ENCODE measurements at places on chromosomes 3 and 15.

GRCh38 chr3:161744366-161744765 is 247.8 kb downstream of the OTOL1 start:
- no peak for DNase-seq

DNA sequence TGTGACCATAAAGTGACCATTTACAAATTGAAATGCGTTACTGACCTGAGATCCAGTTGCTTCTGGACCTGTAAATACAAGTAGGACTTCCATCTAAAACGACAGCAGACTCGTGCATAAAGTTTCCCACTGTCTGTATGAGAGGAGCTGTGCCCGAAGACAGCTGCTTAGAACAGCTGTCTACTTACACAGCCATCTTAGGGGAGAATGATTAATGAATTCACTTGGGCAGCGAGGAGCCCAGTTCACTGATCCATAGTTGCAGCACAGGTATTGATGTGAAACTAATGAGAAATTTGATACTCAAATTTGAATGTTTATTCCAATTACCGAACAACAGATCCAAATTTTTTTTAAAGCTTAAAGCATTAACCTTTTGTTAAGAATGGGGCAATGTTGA is 748.1 kb downstream of the NR2F2 start:
- no peak for DNase-seq

GRCh38 chr15:99021694-99022093 is 14.1 kb upstream of the PGPEP1L start:
- no peak for DNase-seq

DNA sequence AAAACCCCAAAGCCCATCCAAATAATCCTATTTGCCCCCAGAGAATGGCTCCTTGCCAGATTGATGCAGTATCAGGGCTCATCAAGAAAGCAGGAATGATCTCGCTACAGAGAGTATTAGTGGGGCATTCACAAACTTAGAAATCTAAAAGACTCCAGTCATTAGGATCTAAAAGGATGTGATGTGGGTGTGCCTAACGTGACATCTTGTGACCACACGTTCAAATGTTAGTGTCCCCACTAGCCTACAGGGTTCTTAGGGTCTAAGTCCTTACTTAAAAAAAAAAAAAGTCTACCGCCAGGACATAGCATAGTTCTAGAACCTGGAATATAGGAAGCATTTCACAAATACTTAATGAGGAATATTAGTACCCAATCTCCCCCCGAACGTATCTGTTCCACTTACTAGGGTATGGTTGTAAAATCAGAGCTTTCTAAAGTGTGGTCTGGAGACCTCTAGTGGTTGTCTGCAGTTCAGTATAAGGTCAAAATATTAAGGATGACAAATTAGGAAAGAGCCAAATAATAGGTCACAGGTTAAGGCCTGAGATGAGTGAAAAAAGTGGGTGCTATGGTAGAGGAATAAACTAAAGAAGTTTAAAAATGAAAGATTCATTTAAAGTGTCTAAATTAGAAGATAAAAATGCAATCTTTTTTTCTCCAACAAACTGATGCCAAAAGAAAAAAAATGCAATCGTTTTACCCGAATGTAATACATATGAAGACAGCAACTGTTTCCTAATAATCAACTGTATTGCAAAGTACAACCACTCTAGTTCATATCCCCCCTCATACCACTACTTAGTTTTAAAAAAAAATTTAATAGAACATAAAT is 4.2 kb upstream of the CHRM5 start:
- peak; percentile 48 for DNase-seq

DNA sequence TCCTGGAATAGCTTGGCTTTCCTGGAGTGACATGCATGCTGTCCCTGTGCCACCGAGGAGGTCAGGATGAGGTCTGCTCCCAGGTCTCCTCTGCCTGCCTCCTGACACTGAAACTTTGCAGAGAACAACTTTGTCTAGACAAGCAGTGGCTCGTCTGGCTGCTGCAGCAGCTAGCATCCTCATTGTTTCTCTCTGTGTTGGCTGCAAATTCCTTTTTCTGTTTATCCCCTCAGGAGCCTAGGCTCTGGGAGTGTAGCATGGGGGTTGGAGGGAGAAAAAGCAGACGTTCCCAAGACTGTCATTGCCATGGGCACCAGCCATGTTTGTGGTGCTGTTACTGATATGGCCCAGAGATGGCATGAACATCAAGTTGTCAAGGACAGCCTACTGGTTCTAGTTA is 208.7 kb upstream of the LRIG1 start:
- DNase-seq: no peak

DNA sequence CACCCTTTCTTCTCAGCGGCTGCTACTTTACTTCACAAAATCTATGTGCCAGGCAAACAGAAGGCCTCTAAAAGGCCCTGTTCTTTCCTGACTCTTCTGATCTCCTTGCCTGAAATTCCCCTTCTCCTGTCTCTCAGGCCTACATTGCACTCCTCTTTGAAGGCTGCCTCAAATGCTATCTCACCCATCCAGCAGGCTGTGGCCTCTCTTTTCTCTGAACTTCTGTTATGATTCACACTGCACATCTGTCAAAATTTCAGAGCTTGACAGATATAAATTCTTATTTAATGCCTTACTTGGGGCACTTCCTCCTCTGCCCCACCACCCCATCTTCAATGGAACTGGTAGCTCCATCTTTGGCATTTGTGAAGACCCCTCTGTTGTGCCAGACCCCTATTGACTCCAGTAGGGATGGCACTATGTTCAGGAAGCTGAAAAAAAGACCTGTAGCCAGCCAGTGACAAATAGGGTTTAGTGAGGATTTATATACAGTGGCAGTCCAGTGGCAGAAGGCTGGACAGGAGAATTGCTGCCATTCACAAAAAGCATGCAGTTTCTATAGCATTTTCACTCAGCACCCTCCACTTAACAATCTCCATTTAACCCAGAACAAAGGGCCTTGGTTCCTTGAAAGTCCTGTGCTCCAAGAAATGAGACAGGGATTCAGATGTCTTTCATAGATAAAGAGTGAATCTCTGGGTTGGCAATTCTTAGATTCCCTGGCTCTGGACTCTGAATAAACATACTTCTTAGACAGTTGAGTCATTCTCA is 415.8 kb upstream of the GRM7 start:
- DNase-seq: no peak

- peak; percentile 16 for DNase-seq
Measured at GRCh38 chr3:66336333-66336766, 115.5 kb downstream of the SLC25A26 start.

- no peak for DNase-seq
Measured at GRCh38 chr3:58557491-58557890, 19.7 kb downstream of the FAM107A start.

- no peak for DNase-seq
Measured at GRCh38 chr15:66364944-66365528, 8.6 kb upstream of the TIPIN start.

GRCh38 chr3:42581400-42581708 is 413 bp downstream of the SEC22C start:
- DNase-seq: no peak

- no peak for DNase-seq
Measured at GRCh38 chr3:113590983-113591382, 58.6 kb downstream of the SIDT1 start.

GRCh38 chr3:152977366-152977765 is 142.4 kb downstream of the P2RY1 start:
- no peak for DNase-seq

DNA sequence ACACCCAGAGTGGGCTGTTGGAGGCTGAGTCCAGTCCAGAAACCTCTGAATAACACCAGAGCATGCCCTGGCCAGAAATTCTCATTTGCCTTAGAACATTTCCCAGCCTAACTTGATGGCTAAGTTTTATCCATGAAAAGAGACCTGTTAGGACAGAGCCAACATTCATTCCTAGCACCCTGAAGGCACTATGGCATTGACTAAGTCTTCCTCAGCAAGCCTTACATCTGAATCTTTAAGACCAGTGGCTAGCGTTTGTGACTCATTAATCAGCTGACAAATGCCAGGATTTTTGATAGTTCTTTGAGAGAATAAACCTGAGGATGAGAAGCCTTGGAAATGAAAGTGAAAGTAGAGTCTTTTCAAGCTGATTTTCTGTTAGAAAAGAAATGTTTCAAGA is 1087.1 kb upstream of the ALCAM start:
- DNase-seq: peak; percentile 33

DNA sequence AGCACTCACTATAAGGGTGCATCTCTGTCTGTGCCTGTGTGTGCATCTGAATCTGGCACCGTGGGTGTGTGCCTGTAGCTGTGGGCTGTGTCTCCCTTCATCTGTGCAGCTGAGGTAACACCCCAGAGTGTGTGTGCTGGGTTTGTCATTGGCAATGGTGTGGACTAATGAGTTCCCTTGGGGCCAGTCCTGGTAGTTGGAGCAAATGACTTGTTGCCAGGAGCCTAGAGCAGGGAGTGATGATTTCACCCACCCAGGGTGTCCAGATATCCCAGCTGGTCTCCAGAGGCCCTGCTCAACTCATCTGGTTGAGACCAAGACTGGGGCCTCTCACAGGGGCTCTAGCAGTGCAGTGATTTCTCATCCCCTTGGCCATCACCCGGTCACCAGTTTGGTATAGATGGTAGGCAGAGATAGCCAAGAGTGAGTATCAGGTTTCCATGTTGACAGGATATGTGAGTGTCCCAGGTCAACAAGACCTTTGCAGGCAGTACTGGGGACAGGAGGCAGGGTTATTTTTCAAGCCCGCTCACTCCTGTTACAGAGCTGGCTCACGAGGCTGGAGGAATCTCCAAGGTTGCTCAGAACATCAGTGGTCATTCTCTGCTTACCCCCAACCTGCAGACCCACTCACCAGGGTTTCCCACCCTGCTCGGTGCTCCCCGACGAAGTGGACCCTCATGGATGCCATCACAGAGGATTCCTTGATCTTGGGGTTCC is 4.1 kb upstream of the HDAC11 start:
- no peak for DNase-seq

- no peak for DNase-seq
Measured at GRCh38 chr3:118504906-118505305, 529.7 kb downstream of the IGSF11 start.

DNA sequence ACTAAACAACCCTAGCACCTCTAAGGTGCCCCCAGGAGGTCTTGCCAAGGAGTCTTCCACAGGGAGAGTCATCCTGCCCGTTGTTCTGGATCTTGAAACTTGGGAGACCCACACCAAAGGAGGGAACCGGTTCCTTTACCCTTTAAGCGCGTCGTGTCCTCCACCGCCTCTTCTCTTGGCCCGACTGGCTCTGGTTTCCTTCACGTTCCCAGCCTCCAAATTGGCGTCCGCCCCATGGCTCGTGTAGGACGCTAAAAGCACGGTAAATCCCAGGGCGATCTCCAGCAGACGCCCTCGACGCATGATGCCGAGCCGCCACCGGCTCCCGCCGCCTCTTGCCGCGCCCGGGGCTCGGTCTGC is 1.1 kb downstream of the FBN1 start:
- peak; percentile 57 for DNase-seq

GRCh38 chr15:80856809-80857377 is 77.7 kb downstream of the CEMIP start:
- DNase-seq: peak; percentile 81

DNA sequence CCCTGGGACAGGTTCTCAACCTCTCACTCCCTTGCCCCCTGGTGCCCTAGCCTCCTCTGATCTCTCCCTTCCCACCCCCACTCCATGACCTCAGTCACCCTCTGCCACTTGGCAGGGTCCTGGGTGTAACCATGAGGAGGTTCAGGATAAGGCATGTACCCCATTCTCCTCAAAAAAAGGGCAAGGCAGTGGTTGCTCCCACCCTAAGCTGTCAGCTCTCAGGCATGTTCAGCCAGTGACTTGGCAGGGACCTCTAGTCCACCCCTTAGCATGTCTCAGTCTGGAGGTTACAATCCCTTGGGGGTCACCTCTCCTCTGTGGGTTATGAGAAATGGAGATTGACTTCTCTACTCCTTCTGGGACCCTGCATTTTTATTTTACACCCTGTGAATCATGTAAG is 11.0 kb upstream of the BOC start:
- no peak for DNase-seq

DNA sequence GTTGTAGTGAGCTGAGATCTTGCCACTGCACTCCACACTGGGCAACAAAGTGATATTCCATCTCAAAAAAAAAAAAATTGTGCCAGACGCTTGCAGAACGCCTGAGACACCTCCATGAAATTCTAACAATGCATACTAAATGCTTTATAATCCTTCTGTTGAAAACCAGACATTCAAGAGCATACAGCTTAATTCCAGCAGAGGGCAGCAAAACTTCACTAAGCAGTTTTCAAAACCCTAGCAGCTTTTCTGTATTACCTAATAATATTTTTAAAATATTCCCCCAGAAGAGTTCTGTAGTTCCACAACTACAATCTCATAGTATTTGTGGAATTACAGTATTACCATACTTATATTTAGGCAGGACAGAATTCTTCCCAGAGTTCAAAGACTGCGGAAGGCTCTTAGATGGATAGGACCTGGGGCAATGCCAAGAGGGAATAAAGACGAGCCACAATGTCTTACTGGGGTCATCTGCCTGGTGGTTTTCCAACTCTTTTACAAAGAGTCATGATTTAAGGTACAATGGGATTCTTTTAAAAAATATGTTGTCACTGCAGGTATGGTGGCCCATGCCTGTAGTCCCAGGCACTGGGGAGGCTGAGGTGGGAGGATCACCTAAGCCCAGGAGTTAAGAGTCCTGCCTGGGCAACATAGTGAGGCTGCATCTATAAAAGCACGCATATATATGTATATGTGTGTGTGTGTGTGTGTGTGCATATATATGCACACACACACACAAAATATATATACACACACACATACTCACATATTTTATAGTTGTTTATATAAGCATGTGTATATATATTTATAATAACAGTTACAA is 19.6 kb upstream of the TASOR start:
- peak; percentile 76 for DNase-seq

- no peak for DNase-seq
Measured at GRCh38 chr3:151330899-151331298, 1.6 kb upstream of the P2RY13 start.

DNA sequence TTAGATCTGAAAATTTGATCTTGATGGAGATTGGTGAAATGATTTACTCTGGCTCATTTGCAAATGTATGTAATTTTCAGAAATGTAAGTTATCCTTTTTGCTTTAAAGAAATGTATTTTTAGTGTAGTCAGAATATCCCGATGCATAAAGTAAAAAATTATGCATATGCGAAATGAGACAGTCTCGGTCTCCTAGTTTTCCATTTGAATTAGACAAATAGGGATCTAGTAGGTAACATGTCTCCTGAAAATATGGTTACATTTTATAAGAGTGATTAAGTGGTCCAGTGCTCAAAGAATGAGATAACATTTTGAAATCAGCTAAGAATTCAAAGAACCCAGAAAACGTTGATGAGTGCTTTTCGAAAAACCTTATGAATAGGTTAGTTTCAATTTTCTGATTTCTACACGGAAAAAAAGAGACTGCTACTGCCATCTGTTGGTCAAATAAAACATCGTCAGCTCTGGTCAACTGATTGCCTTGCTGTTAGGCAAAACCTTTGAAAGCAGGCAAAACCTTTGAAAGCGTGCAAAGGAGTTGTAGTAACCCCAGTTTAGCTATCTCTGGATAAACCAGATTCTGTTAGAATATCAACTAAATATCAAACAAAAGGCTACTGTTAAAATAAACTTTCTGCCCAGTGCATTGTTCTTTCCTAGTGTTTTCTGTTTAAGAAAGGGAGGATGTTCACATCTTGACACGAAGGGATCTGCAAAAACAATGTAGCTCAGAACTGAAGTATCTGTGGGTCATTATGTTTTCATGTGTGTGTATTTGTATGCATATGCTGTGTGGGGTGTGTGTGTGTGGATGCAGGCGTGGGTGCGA is 59.3 kb upstream of the CHMP2B start:
- DNase-seq: peak; percentile 76

- peak; percentile 83 for DNase-seq
Measured at GRCh38 chr15:80710635-80711554, 15.8 kb downstream of the ABHD17C start.
